ENCODE measurements at places on chromosomes 3 and 15.

- no peak for DNase-seq
These were observed 64.4 kb downstream of the USP13 start for GRCh38 chr3:179717219-179717618.

GRCh38 chr3:171712171-171712938, 97.9 kb downstream of the PLD1 start:
- DNase-seq = no peak

- no peak for DNase-seq
These were observed 328.9 kb downstream of the THSD4 start for GRCh38 chr15:71444032-71444810.

- peak; percentile 56 for DNase-seq
These were observed 966 bp downstream of the MYO1E start for GRCh38 chr15:59371458-59372351.

DNA sequence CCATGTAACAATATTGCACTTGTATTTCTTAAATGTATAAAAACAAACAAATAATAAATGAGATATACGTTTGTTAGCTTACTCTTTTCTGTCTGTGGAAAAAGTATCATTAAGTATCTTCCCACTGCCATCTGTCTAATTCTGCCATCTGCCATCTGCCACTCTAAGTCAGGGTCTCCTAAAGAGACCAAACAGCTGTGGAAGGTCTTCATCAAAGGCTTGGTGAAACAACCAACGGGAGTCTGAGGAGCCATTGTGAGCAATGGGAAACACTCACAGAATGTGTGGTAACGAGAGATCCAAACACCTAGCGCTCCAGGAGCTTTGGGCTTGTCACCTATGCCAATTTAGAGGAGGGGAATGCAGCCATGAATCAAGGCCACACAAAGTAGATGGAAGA, 28.7 kb upstream of the PFN2 start:
- peak; percentile 23 for DNase-seq

- DNase-seq = no peak
These were observed 24.8 kb downstream of the CCR1 start for GRCh38 chr3:46183330-46183729.

DNA sequence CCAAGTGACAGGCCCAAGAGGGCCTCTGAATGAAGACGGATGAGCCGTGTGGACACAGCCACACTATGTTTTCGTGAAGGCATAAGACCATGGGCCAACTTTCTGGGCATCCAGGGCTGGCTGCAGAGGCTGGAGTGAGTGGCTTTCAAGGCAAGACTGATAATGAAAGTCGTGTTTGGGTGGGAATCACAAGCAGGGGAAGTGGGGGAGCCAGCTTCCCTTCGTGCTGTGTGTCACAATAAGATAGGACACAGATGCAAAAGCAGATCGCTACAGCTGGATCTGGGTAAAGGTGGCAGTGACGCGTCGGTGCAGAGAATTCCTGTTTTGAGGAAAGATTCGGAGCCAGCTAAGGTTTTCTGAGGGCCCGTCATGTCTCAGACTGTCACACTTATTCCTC, 309.8 kb upstream of the CTDSPL start:
- DNase-seq = no peak

DNA sequence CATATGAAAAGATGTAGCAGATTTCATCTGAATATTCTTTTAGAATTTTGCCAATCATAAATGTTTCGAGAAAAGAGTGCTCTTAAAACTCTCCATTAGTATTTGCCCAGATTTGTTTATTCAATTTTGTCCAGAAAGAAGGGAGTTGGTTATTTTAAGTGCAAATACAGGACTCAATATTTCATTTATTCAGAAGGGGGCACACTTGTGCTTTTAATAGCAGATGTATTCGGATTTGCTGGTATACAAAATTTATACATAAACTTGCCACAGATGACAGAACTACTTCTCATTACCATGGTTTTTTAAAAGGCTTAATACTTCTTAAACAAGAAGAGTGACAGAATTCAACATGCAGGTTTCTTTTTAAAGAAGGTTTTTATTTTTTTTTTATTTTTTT, 69.8 kb upstream of the GRM7 start:
- DNase-seq = no peak

GRCh38 chr3:24190256-24190655, 245.2 kb downstream of the NR1D2 start:
- no peak for DNase-seq

GRCh38 chr3:71876135-71877105, 91.5 kb upstream of the PROK2 start:
- no peak for DNase-seq

- DNase-seq = no peak
These were observed 214.3 kb downstream of the OXSM start for GRCh38 chr3:26004172-26004571.

- DNase-seq = no peak
These were observed 81.6 kb downstream of the ST6GAL1 start for GRCh38 chr3:187011915-187012314.

DNA sequence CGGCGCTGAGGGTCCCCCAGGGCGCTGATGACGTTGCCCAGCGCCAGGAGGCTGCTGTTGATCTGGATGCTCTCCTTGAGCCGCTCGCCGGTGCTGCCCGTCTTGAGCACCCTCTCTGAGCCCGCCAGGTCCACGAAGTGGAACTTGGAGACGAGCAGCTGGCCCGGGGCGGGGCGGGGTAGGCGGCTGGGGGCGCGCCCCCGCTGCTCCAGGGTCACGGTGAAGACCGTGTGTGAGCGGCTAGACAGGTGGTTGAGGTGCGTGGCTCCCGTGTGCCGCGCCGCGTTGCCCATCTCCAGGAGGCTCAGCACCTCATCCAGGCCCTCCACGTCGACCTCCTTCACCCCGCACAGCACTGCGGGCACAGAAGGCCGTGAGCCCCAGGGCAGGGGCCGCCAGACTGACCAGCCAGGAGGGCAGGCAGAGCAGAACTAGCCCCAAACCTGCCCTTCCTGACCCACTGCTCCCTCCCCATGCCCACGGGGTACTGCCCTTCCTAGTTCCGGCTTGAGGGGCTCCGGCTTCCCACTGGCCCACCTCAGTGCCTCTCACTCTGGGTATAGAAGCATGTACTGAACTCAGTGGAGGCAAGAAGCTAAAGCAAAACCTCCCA, 6.1 kb downstream of the KIF7 start:
- DNase-seq = no peak

GRCh38 chr3:37223141-37223558, 48.8 kb upstream of the LRRFIP2 start:
- DNase-seq = no peak

DNA sequence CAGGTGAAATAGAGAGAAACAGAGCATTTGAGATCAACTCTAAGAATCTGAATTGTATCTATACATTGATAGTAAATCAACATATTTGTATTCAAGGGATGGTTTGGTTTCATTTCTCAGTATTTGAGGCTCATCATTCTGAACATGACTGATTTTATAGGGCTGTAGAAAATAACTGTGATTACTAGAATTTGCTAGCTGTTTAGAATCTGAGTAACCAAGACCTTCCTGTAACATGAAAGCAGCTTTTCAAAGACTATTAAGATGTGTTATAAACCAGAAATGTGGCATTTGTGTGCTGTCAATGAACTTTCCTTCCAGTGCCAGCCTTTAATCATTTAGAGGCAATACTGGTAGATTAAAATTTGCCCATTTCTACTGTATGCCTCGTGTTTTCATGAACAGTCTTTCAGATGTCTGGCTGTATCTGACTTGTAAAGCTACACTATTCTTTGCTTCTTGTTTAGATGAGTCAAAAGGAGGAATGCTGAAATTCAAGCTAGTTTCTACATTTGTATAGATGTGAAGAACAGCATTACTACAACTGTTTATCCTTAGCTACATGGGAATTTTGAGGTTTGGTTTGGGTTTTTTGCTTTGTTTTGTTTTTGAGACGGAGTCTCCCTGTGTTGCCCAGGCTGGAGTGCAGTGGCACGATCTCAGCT, 137.3 kb upstream of the BHLHE40 start:
- no peak for DNase-seq

GRCh38 chr3:23325466-23326065, 122.4 kb downstream of the UBE2E2 start:
- DNase-seq = no peak

GRCh38 chr3:186923241-186923640, 7.1 kb upstream of the ST6GAL1 start:
- DNase-seq = no peak

- no peak for DNase-seq
These were observed 2.4 kb downstream of the DRD3 start for GRCh38 chr3:114176487-114176886.
